ENCODE measurements at places on chromosomes 2 and 18.

- no peak for DNase-seq
Observed at GRCh38 chr2:55896633-55897032, 26.9 kb downstream of the EFEMP1 start.

GRCh38 chr2:5352286-5352685, 339.9 kb upstream of the SOX11 start:
- no peak for DNase-seq

DNA sequence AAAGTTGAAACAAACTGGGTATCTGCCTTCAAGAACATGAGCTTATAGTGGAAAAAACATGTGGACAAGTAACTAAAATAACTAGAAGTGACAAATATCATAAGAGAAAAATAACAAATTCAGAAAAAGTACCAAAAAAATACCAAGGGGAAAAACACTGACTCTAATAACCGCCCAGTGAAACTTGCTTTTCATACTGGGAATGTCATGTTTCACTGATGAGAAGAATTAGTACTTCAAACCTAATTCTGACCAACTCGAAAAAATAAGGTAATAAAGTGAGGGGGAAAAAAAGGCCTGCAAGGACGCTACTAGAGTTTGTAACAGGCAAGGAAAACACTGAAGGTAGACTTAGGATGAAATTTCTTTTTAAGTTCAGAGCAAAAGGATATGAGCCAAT, 83.6 kb downstream of the RTTN start:
- DNase-seq, result no peak

GRCh38 chr2:69255760-69256159, 131.3 kb downstream of the GFPT1 start:
- no peak for DNase-seq

GRCh38 chr2:118040891-118041290, 27.0 kb upstream of the CCDC93 start:
- no peak for DNase-seq

GRCh38 chr2:183740241-183740640, 616.0 kb downstream of the NUP35 start:
- no peak for DNase-seq

GRCh38 chr2:111716905-111717775, 166.9 kb downstream of the ANAPC1 start:
- no peak for DNase-seq

- DNase-seq, result no peak
Observed at GRCh38 chr2:235467588-235467987, 26.3 kb upstream of the AGAP1 start.

GRCh38 chr2:216554755-216555154, 56.1 kb downstream of the RPL37A start:
- no peak for DNase-seq

GRCh38 chr2:15092691-15093090, 460.2 kb downstream of the LRATD1 start:
- no peak for DNase-seq

GRCh38 chr2:153391131-153391530, 87.4 kb downstream of the RPRM start:
- no peak for DNase-seq

DNA sequence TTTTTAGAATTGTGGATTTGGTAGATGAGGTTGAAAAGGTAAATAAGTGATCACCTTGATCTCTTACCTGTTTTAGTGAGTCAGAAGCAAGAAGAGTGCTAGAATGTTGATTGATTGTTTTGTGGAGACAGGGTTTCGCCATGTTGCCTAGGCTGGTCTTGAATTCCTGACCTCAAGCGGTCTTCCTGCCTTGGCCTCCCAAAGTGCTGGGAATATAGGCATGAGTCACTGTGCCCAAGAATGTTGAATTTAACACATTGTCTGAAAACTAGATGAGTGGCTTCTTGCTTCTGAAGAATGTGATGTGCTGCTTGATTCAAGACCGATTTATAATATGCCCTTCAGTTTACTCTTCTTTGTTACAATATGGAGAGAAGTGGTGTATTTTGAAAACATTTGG, 121.3 kb downstream of the FMNL2 start:
- DNase-seq, result no peak

DNA sequence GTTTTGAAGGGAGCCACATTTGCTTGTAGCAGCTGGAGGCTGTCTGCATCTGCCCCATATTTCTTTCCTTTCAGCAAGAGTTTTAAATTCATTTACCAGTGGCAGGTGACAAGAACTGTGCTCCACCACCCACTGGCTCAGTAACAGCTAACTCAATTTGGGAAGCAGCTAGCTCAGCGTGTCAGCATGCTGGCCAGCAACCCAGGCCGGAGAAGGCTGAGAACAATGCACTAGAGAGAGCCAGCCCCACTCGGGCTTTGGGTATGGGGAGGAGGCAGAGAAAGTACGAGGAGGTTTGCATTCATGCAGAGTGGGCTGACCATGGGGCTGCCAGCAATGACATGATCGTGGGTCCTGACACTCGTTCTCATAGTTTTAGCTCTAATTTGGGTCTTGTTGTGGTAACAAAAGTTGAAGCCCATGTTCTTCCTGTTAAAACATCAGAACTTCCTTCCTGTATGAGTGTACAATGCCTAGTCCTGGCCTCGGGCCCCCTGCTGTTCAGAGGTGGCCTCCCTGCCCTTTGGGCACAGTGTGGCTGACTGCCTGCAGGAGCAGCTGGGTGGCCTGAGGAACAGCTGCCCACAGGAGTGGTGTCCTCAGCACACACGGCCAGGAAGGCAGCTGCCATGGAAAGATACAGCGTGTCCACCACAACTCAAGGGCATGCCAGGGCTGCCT, 23.0 kb downstream of the CDC42EP3 start:
- DNase-seq, result peak; percentile 57

DNA sequence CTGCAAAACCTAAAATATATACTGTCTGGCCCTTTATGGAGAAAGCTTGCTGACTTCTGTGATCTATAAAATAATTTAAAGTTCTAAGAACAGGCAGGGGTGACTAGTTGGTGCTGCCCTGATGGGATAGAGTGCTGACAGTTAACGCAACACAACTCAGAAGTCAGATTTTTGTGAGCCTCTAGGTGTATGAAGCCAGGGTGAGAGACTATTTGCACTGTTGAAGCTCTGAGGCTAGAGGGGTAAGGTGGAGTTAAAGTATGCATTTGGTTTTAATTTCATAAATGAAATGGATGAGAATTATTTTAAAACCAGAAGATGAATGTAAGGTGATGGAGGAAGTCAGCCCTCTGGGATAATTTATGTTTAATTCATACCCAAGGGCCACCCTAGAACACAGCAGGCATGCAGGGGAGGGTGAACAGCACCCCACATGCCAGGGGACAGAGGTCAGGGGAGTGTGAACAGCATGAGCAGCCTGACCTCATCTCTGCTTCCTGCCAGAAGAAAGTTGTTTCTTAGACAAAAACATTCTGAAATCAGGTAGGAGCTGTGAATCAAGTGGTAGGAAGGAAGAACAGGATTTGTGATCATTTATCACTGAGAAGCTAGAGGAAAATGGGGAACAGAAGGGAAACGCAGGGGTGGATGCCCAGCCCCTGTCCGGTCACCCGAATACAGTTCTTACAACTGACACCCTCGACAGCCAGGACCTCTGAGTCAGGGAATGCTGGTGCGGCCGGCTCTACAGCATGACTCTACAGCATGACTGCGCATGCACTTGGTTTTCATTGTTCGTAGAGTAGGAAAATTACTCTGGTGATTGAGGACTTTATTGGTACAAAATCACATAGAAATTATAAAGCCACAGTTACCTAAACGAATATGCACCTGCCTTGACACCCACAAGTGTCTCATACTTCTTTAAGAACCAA, 93.1 kb downstream of the MBP start:
- DNase-seq, result no peak

- no peak for DNase-seq
Observed at GRCh38 chr2:188835821-188836220, 138.4 kb upstream of the COL3A1 start.

GRCh38 chr2:7356909-7357584, 439.8 kb downstream of the RNF144A start:
- DNase-seq, result no peak

DNA sequence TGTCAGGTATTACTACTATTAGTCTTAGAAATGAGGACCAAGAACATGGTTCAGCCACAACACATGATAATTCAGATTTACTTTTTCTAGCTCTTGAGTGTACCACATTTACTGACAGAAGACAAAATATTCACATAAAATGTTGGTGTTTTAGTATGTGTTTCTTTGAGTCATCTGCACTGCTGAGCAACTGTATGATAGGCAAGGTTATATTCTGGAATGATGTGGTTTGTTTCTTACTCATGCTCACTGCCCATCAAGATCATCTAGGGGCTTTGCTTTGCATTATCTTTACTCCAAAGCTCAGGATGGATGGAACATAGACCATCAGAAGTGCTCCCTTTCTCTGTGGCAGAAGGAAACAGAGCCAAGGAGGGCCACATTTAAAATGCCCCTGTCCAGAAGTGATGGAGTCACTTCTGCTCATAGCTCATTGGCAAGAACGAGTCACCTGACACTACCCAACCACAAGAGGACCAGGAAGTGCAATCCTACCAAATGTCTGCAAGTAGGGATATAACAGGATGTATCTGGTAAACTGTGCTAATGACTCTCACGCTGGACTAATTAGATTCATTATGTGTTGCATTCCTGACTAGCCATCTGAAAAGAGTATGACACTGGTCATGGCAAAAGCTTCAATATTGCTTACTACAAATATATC, 81.5 kb downstream of the DIS3L2 start:
- DNase-seq, result peak; percentile 2

DNA sequence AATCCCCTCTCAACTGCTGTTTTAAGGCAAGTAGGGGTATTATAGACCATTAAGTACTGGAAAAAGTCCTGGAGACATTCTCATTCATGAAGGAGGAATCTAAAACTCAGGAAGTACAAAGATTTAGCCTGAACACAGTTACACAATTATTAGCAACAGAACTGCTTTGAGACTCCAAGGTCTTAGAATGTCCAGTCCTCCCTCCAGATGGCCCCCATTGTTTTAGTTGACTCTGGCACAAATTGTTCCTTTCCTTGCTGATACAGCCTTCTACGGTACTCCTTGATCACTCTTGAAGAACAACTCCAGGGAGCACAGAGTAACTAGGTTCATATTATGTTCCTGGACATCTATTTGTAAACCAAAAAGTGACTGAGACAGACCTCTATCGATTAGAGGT, 210.1 kb upstream of the RND3 start:
- no peak for DNase-seq

DNA sequence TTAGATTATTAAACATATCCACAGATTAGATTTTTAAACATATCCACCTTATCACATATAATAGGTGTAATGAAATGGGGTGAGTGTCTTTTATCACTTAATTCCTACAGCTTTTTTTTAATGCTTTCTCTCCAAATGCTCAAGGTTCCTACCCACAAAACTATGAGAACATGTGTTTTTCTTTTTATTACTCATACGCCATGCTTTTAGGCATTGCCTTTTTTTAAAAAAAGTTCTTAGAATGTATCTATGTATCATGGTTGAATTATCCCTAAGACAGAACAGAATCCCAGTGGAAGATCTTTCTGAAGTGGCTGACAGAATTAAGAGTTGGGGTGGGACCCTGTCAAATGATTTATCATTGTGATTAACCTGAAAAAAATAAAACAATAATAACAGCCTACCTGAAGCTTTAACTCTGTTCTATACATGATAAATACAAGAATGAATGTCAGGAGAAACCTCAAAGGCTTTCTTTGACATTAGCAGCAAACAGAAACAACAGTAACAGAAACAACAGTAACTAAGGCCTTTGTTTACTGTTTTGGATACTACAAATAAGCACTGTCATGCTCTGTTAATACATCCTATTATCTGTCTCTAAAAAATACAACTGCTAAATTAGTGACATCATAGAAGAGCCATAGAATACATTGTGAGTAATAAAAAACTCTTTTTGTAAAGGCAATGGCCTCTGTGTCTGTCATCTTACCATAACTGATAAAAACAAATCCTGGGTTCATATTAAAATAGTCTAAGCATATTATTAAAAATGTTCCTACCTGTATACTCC, 4.1 kb upstream of the ZNF397 start:
- DNase-seq, result no peak

- no peak for DNase-seq
Observed at GRCh38 chr2:39504790-39505335, 67.8 kb upstream of the MAP4K3 start.

DNA sequence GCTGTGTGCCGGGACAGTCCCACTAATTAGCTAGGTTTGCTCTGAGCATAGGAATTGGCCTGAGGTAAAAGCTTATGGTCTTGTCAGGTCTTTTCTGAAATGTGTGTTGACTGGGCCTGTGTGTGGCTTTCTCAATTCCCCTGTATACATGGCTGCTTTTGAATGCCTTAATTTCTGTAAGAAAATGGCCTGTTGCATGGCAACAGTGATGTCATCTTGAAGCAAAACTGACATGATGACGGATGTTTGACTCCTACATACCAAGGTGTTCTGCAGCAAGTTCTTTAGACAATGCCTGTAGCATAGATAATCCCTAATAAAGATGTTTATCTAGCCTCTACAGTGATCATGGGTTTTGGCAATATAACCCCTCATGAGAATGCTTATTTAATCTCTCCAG, 198.5 kb downstream of the OTX1 start:
- no peak for DNase-seq

DNA sequence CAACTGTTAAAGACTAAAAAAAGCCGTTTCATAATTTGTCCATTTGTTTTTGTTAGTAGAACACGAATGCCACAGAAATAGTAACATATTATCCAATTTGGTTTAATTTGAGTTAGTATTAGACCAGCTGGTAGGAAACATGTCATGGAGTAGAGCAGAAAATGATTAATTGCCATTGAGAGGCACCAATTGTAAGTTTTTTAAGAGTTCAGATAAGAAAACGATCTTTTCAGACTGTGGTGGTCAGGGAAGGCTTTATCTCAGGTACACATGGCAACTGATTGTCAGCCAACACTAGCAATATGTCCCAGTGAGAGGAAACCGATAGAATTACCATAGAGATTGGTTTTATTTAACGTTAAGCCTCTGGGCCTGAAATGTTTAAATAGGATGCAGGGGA, 438.2 kb upstream of the MAP2 start:
- no peak for DNase-seq

- peak; percentile 4 for DNase-seq
Observed at GRCh38 chr2:237500681-237501424, 13.8 kb downstream of the MLPH start.

DNA sequence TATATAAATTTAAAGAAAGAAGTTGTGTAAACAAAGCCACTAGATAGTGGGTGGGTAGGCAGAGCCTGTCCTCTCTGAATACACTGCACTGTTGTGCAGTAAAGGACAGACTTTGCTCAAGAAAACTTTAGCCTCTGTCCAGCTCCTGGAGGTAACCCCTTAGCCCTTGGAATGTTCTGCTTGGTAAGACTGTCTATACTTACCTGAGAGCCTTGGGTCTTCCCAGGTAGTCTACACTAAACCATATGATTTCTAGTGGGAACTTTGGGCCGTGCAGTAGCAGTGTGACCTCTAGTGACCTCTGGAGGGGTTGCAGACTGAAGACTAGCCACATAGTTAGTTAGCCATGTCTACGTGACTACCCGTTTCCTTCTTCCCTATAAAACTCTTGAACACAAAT, 678.3 kb upstream of the NRXN1 start:
- peak; percentile 0 for DNase-seq

Measured in activated CD4-positive, alpha-beta T cell treated with anti-CD3 and anti-CD28 coated beads, Interleukin-2, Interleukin-4, amounts not matched to agents 100 ng/mL and 50 ng/mL, durations not matched to agents 16 hours and 8 hours (primary cell).